ENCODE measurements at places on chromosomes 2 and 18. TPM values are rescaled to one million over a fixed set of nuclear protein-coding genes. Genes with fewer than 3 reads are reported as not detected.

- no peak for DNase-seq
These were observed 51.2 kb upstream of the CREB1 start for GRCh38 chr2:207478572-207478971.

GRCh38 chr2:45153121-45153520, 143.9 kb upstream of the SIX2 start:
- DNase-seq: no peak

GRCh38 chr2:9269695-9270360, 63.2 kb downstream of the ASAP2 start:
- DNase-seq: no peak

DNA sequence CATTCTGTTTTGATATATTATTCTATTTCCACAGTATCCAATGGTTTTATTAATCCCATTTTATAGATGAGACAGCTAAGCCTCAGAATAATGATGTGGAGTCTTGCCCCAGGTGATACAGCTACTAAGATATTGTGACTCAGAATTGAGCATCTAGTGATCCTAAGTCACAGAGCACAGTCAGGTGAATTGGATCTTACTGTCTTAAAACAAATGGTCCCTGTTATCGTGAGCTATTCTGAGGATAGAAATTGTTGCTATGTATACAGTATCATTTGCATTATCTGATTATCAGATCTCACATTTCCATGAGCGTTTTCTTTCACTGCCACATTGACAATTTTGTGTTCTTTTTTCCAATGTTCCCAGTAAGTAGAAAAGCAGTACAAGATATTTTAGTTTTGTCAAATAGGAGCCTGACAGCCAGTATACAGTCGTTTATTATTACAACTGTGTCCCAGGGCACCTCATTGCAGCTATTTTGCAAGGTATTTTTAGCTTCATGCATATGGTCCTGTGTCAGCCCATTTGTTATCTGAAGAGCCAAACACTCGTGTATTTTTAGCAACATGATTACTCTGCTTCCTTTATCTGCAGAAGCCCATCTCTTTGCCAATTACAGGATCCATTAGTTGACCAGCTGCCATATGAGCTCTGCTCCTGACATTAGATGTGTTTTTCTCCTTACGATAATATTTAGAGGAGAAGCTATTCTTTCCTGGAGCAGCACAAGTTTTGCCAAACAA, 25.1 kb upstream of the SGPP2 start:
- no peak for DNase-seq

- DNase-seq: peak; percentile 9
These were observed 136.1 kb downstream of the ICOS start for GRCh38 chr2:204072443-204073324.

DNA sequence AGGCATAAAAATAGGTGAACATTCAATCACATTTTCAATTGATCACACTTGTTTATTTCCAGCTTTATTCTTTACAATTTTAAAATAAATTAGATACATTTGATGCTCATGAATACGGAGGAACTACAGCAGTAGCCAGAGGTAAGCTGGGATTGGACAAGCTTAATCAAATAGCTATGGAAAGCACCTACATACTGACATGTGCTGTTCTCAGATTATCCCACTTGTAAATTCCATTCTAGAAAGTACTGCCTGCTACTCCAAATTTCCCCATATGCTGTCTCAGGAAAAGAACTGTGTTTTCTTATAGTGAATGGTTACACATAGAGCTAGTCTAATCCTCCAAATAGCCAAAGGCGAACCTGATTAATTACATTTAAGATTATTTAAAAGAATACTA, 24.2 kb downstream of the PELI1 start:
- DNase-seq: no peak

DNA sequence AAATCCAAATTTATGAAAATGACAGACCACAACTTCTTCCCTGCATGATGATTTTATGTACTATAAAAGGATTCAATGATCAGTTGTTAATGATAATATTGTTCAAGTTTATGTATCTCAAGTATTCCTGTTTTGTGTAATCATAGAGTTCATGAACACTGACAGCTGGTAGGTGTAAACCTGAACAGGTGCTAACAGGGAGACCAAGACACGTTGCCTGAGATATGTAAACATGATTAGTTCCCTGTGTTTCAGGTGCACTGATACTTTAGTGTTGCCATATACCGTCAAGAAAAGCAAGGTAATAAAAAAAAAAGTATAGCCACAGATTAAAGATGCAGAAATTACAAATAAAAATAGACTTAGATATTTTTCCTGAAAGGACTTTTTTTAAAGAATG, 131.8 kb downstream of the BAZ2B start:
- no peak for DNase-seq

DNA sequence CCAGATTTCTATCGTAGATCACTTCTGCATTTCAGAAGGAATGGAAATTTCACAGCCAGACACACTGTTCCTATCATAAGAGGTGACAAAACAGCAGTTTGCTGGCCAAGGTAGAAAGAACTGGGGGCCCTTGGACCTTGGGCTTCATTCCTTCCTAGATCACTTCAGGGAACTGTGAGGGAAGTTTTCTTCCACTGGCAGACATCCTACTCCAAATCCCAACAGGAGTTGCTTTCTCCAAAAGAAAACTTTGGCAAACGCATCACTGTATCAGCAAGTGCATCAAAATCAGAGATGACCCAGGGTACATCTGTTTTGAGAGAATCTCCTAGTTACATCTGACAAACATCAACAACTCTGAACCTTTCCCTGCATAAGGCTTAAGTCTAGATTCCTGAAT, 348.4 kb upstream of the KLHL29 start:
- DNase-seq: no peak

DNA sequence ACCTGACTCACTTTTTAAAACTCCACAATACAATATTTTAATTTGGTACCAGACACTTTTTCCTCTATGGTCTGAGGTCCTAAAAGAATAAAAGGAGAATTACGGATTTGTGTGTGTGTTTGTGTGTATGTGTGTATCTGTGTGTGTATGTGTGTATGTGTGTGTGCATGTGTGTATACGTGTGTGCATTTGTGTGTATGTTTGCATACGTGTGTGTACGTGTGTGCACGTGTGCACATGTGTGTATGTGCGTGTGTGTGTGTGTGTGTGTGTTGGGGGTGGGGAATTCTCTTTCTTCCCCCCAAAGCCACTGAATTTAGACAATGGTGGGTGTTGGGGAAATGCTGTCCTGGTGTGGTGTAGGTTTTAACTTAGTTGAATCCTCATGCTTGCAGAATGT, 807.7 kb upstream of the SALL3 start:
- DNase-seq: no peak

DNA sequence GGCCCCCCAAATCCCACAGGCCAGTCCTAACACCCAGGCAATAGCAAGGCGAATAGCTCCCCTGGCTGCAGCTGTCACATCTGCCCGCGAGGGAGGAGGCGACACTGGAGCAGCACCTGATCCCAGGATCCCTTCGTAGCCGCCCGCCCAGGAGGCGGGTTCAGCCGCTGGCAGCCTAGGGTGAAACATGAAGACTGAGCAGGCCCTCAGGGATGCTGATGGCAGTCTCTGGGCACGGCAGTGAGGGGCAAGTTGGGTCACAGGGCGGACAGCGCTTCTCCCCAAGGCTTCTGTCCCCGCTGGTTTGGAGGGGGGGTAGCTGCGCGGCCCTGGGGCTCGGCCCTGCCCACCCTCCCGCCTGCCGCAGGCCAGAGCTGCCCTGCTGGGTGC, 1.9 kb downstream of the DNMT3A start:
- DNase-seq: no peak

DNA sequence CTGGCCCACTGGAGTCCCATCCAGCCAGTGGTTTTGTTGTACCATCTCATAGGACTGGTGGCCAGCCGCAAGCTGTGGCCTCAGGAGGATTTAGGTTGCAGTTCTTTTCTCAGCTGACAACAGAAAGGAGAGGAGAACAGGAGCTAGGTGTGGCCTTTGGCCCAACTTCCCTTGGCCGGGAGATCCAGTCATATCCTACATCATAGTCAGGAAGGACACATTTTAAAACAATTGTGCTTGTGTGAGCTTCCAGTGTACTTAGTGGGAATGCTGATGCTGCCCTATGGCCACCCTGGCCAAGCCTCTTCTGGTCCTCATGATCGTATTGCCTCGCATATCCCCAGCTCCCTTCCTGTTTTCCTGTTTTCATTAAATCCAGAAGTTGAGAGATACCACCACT, 98.1 kb downstream of the WDSUB1 start:
- DNase-seq: no peak

DNA sequence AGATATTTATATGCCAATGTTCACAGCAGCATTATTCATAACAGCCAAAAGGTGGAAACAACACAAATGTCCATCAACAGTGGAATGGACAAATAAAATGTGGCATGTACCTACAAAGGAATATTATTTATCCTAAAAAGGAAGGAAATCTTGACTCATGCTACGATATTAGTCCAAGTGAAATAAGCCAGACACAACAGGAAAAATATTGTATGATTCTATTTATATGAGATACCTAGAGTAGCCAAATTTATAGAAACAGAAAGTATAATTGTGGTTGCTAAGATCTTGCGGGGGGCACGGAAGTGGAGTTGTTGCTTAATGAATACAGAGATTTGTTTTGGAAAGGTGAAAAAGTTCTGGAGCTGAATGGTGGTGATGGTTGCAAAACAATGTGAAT, 33.0 kb upstream of the CCDC150 start:
- no peak for DNase-seq

Gene BBS5
- total RNA-seq: 6.2 TPM

Gene TANC1
- 51.5 TPM for total RNA-seq

Gene KHK
- 0.33 TPM for total RNA-seq

Gene UGT1A8
- total RNA-seq: not detected

Gene PUS10
- total RNA-seq: 5.8 TPM

Gene STAT4
- total RNA-seq: 2.6 TPM

Gene SLC8A1
- 27.5 TPM for total RNA-seq

All from mammary epithelial cell (primary cell).